ENCODE measurements at places on chromosomes 3 and 15.

DNA sequence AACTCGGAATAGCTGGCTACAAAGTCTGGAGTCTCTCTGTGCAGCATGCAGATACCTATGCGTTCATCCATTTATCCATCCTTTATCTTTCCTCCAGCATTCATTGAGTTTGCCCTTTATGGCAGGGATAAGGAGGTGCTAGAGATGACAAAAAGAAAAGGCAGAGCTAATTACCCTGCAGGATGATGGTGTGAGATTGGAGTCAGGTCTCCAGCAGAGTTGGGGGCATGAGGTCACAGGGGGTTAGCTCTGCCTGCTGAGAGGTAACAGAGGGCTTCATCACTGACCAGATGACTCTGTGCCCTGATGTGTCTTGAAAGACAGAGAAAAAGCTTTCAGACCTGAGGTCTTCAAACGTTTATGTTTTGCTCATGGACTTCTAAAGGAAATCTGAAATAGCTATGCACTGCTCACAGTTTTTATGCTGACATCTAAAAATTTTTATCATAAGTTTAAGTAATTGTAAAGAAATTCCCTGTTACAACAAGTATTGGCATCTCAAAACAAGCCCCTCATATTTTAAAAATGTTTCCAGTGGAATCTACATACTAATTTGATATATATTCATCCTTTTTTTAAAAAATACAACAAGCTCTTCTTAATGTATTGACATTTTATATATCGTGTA lies 132.3 kb upstream of the ANKRD28 start:
- DNase-seq = no peak

- no peak for DNase-seq
Measured at GRCh38 chr3:49412632-49413337, 562 bp downstream of the TCTA start.

DNA sequence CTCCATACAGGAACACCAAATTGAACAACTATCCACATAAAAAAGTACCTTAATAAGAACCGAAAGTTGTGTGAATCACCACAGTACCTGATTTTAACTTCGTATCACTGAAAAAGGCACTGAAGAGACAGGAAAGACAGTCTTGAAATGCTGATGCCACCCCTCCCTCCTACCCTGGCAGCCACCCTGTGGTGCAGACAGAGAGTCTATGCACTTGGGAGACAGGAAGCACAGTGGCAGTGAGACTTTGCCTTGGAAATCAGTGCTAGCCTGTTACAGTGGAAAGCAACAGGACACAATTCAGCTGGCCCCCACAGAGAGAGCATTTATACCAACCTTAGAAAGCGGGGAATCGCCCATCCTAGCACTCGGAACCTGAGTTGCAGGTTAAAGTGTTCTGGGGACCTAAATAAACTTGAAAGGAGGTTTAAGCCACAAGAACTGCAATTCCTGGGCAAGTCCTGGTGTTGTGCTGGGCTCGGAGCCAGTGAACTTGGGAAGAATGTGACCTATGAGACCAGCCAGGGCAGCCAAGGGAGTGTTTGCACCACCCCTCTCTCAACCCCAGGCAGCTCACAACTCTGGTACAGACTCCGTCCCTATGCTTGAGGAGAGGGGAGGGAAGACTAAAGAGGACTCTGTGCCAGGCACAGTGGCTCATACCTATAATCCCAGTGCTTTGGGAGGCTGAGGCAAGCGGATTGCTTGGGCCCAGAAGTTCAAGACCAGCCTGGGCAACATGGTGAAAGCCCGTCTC lies 240.1 kb downstream of the ISL2 start:
- DNase-seq = no peak

GRCh38 chr3:177594096-177594495 lies 396.8 kb upstream of the TBL1XR1 start:
- no peak for DNase-seq

GRCh38 chr15:68303560-68304436 lies 26.3 kb downstream of the FEM1B start:
- DNase-seq = no peak

- DNase-seq = peak; percentile 68
Measured at GRCh38 chr3:152258448-152259393, 10.0 kb upstream of the MBNL1 start.

DNA sequence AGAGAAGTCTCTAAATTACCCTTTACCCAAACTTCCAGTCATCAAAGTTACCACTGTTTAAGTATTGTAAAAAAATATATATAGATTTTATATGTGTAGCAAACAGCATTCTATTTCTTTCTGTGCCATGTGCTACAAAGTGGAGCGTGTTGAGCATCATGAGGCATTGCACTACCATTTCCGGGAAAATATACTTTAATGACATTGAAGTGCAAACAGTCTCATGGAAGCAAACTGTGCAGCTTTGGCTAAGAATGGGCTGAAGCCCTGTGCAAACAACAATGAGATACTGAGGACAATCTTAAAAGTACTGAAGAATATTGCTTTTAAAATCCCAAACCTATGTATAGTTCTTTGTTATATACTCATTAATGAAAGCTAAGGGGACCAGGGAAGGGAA lies 6.5 kb upstream of the RPL22L1 start:
- DNase-seq = no peak

- no peak for DNase-seq
Measured at GRCh38 chr3:174869448-174869847, 10.3 kb downstream of the NAALADL2 start.

DNA sequence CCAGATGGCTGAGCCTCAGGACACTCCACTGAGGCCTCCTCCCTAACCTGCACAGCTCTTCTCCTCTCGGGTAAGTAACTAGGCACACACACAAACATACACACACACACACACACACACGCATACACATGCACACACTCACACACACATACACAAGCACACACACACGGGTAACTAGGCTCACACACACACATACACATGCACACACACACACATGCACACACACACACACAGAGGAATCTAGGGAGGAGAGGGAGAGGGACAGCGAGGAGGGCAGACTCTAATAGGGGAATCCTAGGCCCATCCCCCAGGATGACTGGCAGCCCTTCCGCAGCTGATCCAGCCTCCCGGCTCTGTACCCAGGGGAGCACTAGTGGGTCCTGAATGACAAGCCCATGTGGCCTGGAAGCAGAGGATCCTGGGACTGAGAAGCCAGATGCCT lies 177.4 kb upstream of the LINGO1 start:
- no peak for DNase-seq

GRCh38 chr3:12878141-12878574 lies 36.8 kb upstream of the RPL32 start:
- no peak for DNase-seq

DNA sequence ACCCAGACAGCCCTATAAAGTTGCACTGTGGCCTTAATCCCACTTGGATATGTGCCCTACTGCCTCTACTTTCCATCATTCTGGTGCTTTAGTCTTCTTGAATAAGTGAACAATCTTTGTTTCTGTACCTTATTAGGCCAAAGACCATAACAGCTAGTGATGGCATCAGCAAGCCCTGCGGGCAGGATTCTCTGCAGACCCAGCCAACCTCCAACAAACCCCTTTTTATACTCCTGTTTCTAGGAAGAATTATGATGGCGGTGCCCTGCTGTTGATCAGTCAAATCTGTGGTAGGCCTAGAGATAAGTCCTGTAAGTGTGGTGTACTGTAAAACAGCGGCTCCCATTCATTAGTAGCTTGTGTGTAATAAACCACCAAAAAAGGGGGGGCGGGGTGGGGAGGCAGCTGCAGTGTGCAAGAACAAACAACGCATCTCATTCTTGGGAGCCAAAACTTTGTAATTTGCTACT lies 40.5 kb downstream of the SOX2 start:
- DNase-seq = no peak

GRCh38 chr15:68787609-68788263 lies 33.0 kb downstream of the ANP32A start:
- DNase-seq = no peak

DNA sequence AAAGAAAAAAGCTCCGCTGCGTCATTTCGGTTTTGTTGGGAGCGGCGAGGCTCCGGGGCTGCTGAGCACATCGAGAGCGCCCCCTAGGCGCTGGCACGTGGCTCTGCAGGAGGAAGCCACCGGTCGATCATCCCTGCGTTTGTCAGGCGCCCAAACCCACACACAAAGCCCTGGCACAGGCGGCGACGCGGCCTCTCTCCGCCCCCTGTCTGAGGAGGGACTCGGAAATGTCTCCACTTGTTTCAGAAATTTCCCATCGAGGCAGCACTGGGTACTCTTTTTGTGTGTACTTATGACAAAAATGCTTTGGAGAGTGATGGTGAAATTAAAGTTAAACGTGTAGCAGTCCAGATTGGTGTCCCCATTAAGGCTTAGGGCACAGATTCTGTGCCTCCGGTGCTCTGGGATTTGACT lies 407.3 kb upstream of the ONECUT1 start:
- no peak for DNase-seq

DNA sequence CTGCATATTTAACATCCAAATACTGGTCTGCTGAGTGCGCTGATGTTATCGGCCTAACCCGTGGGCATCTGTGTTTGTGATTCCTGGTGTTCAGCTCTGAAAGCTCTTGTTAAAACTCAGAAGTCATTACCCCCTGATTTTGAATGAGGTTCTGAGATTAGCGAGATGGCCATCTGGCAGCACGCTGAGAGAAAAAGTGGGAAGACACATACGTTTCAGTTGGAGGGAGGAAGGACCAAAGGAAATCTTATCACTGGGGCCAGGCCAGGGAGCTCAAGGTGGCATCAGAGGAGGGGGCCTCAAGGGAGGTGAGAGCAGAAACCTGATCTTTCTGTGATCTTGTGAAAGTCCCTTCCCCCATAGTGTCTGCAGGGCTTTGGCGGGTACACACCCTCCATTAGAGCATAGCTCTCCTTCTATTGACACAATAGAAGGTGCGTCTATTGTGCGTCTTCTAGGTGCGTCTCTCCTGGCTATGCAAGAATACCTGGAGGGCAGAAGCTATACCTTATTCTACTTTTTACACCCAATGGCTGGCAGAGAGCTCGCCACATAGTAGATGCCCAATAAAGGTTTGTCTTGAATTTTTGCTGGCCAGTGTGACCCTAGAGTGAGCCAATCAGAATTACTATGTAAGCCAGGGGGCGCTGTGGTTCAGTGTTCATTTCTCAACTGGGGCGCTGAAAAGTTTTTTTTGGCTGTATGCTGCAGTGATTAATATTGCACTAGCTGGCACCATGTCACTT lies 182.4 kb downstream of the SHQ1 start:
- peak; percentile 71 for DNase-seq

DNA sequence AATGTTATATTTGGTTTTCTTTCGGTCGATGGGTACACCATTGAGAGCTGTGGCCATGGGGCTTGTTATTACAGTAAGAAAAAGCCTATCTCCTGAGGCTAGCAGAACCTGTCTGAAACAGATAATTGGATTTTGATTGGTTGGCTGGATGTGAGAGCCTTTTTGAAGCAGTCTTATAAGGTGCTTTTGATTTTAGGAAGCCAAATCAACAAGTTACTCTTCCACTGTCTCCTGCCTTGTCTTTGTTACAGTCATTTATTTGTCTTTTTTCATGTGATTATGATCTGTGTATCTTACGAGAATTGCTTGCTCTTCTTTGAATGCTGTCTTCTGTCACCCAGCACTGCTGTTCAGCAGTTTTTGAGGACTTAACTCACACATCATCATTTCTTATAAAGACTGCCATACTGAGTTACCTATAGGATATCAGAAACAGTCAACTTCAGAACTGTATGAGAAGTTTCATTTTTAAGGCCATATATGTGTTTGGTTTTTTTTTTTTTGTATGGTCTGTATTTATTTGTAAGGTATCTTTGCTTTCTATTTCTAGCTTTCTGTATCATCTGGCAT lies 51.1 kb downstream of the MEF2A start:
- no peak for DNase-seq

GRCh38 chr3:98038876-98039275 lies 3.8 kb upstream of the GABRR3 start:
- DNase-seq = no peak

- DNase-seq = no peak
Measured at GRCh38 chr3:177742273-177742672, 545.0 kb upstream of the TBL1XR1 start.

DNA sequence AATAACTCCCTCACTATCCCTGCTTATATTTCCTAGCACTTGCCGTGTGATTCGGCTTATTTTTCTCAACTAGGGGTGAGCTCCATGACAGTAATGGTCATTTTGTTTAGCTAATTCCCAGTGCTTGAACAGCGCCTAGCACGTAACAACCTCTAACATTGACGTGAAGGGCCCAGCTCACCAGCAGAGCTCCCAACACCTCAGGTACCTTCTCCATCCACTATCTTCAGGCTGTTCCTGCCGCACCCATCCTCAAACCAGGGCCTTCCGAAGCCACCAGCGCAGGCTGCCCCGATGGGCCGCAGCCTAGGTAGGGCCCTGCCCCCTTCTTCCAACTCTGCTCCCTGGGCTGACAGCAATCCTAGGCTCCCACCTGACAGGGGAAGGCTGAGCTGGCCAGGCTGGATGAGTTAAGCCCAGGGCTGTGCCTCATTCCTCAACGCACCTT lies 751 bp upstream of the RPS17 start:
- DNase-seq = no peak

GRCh38 chr3:131031660-131032059 lies 5.0 kb downstream of the NEK11 start:
- DNase-seq = no peak

GRCh38 chr3:43770426-43771103 lies 79.8 kb downstream of the ABHD5 start:
- peak; percentile 7 for DNase-seq

GRCh38 chr3:148582126-148582525 lies 115.6 kb upstream of the AGTR1 start:
- no peak for DNase-seq

- no peak for DNase-seq
Measured at GRCh38 chr15:67755936-67756335, 69.4 kb upstream of the SKOR1 start.

DNA sequence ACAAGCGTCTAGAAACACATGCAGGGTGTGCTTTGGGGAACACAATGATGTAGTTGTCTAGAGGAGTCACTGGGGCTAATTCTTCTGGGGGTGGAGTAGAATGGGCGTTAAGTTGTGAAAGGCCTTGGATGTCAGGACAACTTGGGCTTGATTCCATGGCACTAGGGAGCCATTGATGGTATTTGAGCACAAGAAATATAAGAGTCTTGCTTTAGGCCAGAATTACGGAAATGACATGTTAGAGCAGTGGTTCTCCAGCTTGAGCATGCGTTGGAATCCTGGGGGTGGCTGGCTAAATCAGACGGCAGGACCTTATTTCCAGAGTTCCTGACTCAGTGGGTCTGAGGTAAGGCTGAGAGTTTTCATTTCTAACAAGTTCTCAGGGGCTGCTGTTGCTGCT lies 29.2 kb upstream of the SMAD6 start:
- no peak for DNase-seq

GRCh38 chr15:63331456-63331855 lies 50.2 kb downstream of the CA12 start:
- peak; percentile 24 for DNase-seq

GRCh38 chr3:144864646-144865045 lies 893.0 kb downstream of the DIPK2A start:
- DNase-seq = no peak
